ENCODE measurements at places on chromosomes 4 and X.

- no peak for DNase-seq
Measured at GRCh38 chrX:95076449-95076848, 1402.4 kb downstream of the FAM133A start.

- DNase-seq = no peak
Measured at GRCh38 chr4:7428261-7429068, 6.3 kb downstream of the PSAPL1 start.

DNA sequence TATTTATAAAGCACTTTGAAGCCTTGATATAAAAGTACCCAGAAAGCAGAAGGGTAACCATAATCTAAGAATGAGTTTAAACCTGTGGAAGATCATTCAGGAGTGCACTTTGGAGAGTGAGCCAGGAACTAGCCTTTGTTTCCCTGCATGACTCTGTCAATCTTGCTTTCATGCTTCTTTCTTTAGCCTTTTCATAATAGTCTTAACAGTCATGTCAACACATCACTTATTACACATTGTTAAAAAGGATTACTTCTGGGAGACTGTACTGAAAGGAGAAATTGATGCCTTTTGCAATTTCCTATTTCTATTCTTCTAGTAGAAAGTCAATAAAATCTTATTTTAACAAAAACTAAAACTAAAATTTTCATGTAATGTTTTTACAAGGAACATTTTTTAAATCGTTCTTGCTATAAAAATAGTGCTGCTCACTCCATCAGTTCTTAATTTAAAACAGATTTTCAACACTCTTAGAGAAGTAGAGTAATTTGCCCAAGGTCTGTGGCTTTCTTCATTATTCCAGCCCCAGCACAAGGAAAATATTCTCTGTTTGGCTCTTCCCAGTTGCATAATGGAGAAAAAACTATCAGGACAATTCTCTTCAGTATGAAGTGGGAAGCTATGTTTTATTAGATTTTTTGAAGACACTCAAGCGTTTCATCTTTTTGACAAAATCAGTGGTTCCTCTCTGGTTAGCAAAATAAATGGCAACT is 35.4 kb upstream of the SPP1 start:
- DNase-seq = no peak

GRCh38 chr4:73740353-73740778 is at the start of gene CXCL8:
Gene CXCL8 (plus strand): TSS chr4:73740569. CDS start chr4:73740659, 90 bp downstream.
- DNase-seq = no peak

DNA sequence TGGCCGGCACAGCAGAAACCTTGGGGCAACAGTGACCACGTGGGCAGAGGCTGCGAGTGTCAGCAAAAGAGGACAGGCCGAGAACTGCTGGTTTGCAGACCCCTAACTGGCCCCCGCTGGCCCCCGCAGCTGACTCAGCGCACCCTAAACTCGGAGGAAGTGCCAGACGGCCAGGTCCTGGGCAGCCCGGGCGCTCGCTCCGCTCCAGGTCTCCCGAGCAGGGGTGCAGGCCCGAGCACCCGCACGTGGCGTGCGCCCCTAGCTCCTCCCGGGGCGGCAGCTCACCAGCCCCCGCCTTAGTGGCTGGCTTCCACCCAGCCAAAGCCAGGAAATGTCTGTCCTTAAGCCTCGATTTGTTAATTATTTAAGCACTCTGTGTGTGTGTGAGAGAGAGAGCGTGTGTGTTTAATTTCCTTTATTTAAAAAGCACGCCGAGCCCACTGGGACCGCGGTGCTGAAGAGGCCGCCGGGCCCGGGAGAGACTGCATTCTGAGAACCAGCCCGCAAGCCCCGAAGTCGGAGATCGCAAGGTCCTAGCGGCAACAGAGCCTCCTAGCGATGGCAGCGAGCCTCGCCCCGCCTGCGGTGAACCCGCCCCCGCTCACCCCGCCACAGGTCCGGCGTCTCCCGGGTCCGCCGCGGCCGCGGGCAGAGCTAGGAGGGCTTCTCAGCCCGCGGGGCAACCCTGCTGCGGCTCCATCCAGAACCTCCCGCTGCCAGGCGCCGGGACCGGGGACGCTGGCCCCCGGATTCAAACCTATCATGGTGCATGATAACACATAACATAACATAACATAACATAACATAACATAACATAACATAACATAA is 45.9 kb upstream of the CDKN2AIP start:
- DNase-seq = peak; percentile 36

DNA sequence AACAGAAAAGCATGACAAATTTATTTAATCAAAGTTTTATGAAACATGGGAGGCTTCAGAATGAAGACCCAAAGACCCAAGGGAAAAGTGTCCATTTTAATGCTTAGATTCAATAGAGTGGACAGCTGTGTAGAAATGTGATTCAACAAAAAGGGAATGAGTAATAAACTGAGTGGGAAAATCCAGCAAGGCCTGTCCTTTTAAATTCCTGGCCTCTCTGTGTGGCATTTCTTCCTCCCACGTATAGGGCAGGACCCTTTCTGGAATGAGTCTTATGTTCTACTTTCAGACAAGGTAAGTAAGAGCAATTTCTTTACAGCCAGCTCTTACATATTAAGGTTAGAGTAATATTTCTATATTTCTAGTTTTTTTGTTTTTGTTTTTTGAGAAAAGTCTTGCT is 14.5 kb downstream of the AASDH start:
- DNase-seq = no peak

DNA sequence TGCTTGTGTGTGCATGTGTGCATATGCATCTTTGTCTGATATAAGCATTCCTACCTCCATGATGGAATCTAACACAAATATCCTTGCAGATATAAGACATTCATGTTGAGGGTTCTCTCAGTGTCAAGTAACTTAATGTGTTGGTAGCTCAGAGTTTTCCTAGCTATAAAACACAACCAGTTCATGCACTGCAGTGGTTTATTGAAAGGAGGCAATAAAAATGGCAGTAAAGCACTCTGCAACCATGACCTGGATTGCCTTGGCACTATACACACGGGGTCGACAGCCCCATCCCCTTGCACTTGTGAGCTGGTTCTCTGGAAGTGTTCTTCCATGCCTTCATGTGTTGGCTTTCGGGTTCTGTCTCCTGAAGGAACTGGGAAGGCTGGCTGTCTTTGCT is 38.9 kb downstream of the GPC4 start:
- no peak for DNase-seq

DNA sequence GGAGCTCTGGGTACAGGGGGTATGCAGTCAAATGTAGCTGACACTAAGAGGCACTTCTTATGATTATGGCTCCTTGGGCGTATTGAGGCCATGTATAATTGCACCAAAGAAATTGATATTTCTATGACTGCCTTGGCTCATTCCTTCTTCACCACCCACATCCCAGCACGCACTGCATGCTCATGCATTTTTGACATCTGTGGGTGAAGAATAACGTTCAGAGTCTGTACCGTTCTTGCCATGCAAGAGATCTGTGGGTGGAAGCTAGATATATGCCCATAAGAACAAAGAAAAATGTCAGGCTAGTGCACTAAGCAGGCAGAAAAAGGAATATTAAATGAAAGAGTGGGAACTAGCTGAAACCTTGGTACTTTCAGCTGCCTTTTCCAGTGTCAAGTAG is 93.4 kb downstream of the EMCN start:
- no peak for DNase-seq

DNA sequence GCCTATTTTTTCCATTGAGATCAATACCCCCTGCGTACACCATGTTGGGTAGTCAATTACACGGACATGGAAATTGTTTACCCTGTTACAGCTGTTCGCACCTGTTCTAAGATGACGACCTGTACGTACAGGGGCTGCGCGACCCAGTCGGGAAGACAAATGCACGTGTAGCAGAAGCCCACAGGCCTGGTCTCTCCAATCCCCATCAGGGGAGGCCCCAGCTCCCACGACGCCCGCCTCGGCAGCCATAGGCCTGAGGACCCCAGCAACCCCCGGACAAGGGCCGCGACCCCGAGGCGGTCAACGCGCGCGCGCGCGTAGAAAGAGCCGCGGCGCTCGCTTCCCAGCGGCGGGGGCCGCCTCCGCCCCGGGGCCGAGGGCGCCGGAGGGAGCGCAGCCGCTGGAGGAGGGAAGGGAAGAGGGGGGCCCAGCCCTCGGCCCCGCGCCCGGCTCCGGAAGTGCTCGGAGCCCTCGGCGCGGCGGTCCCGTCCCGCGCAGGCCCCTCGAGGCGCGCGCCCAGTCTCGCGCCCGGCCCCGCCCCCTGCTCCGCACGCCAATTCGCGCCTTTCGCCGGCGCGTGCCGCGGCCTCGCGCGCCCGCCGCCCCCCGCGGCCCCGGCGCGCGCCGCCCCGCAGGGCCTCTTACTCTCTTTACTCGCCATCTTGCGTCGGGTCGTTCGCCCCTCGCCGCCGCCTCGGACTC is 618 bp downstream of the RBBP7 start:
- DNase-seq = no peak

- no peak for DNase-seq
Measured at GRCh38 chr4:95889662-95890061, 49.8 kb downstream of the PDHA2 start.

Measured in stimulated activated CD8-positive, alpha-beta memory T cell treated with anti-CD3 and anti-CD28 coated beads, Interleukin-12 subunit alpha, Interleukin-12 subunit beta, amount 100 ng/mL, for 1 hour (primary cell).